ENCODE measurements at places on chromosomes 5 and 9.

DNA sequence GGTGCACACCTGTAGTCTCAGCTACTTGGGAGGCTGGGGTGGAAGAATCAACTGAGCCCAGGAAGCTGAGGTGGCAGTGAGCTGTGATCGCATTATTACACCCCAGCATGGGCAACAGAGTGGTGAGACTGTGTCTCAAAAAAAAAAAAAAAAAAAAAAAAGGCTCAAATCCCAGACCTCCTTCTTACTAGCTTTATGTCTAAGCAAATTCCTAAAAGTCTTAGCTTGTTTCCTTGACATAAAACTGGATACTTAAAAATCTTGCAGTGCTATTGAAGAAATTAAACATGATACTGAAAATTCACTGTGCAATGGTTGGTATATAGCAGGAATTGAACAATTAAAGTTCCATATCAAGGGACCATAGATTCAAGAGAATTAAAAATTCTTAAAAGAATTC lies 45.0 kb downstream of the PCDHGC5 start:
- DNase-seq = no peak

- DNase-seq = no peak
Observed at GRCh38 chr5:137561608-137562007, 62.5 kb upstream of the SPOCK1 start.

DNA sequence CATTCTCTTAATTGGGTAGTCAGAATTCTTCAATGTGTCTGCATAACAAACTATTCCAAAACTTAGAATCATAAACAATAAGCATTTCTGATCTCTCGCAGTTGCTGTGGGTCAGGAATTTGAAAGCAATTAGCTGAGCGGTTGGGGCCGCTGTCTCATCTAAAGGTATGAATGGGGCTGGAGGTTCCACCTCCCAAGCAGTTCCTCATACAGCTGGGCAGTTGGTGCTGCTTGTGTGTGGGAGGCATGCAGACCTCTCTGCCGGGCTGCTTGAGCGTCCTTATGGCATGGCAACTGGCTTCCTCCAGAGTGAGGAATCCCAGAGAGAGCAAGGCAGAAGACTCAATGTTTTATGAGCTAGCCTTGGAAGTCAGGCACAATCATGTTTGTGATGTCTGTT lies 30.2 kb upstream of the SEMA4D start:
- no peak for DNase-seq

- no peak for DNase-seq
Observed at GRCh38 chr5:170522211-170523141, 18.7 kb downstream of the KCNIP1 start.

- DNase-seq = no peak
Observed at GRCh38 chr5:56673171-56673570, 142.2 kb upstream of the MAP3K1 start.

GRCh38 chr5:167561796-167562195 lies 729.6 kb upstream of the WWC1 start:
- no peak for DNase-seq

DNA sequence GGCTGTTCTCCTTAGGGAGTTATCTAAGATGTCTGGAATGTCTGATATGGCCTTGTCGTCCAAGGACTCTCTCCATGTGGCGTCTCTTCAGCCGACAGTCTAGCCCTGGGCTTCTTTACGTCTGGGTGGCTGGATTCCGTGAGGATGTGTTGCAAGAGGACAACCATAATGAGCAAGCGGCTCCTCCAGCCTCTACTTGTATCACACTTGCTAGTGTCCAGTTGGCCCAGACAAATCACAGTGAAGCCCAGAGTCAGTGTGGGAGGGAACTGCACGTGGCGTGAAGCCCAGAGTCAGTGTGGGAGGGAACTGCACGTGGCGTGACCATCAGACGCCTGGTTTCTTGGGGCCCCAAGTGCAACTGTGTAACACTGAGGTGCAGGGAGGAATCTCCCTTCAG lies 61.1 kb downstream of the COL23A1 start:
- DNase-seq = no peak

DNA sequence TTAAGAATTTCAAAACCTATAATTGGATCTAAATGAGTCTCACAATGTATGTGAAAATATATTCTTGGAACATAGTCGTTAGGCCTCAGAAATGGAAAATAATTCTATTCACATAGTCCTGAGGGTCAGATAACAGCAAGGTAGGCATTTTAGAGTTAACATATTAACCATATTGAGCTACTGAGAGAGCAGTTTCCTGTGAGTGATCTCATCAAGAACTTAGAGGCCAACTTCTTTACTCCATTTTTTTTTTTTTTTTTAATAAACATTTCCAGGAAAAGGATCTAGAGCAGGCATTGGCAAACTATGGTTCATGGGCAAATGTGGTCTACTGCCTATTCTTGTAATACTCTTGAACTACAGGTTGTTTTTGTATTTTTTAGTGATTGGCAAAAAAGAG lies 26.6 kb downstream of the RAB24 start:
- no peak for DNase-seq

DNA sequence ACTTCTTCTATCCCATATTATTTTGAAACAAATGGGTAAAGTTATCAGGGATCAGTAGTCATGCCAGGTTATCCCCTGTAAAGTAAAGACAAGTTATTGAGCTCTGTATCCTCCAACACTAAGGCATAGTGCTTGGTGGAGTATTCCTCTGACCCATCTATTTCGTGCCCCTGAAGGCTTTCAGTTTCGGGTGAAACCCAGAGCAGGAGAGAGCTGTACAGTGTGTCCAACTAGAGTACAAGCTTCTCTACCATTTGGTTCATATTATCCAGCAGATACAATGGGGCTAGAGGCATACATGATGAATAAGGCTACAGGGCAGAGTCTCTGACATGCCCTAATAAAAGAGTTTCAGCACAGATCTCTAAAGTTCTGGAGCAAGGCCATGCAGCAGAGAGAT lies 3.2 kb upstream of the SLC22A4 start:
- DNase-seq = no peak

DNA sequence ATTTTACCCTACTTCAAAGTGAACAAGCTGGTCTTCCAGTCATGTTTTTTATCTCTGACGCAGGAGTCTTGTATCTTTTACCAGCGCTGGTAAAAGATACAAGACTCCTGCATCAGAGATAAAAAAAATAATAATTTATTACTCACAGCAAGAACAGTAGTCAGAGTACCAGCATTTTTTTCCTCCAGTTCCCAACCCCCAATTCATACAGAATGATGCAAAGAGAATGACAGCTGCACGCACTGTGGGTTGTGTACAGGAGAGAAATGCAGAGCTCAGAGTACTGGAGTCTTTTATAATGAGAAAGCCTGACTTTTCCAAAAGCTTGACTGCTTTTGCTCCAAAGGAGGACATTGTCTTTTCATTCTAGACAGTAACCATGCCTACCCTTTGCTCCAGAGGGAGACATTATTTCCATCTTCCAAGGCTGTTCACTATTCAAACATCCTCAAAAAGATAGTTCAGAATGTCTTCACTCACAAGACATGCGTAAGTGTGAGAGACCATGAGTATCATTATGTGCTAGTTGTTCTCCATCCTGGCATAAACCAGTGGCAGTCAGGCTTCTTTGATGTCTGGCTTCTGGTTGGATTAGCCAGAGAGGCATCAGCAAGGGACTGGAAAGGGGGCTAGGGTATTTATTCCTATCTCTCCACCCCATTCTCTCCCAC lies 14.3 kb upstream of the RANBP6 start:
- DNase-seq = no peak

- DNase-seq = peak; percentile 73
Observed at GRCh38 chr9:127904561-127905003, 5.2 kb upstream of the ST6GALNAC6 start.

- DNase-seq = no peak
Observed at GRCh38 chr5:132301344-132302271, 7.4 kb downstream of the SLC22A4 start.

DNA sequence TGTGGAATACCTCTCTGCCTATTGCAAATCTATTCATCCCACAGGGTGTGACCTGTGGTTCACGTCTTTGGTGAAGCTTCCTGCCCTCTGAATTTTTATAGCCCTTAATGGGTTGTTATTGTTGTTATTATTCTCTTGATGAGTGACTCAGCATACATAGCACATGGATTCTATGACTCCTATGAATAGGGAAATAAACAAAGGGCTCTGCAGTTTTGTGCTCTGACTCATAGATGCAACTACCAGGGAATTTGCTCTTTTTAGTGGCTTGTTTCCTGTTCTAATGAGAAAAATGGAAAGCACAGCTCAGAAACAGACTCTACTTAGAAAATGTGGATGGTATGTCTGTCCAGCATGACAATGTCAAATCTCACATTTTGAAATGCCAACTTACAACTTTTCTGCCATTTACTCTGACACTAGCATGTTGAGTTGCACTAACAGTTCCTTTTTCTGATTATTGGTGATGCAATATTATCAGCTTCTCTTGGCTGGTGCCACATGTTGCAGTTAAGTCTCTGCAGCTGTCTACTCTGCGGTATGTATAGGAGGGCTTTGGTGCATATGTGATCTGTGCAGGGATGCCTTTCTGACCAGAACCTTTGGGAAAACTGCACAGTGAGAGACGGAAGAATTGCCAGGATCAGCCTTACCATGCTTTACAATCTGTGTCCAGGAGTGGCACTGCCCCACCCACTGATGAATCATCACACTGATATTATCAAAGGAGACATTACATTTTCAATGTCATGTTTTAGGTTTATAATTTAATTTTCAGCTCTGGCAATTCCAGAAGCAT lies 996.4 kb upstream of the WWC1 start:
- DNase-seq = no peak

Measured in left hindlimb (tissue), 1 donor.